NCI-H2029 (cell line): ENCODE measurements at places on chromosomes 5 and 9.

- peak; percentile 23 for DNase-seq
Observed at GRCh38 chr5:135130261-135131215, 96.5 kb upstream of the PITX1 start.

DNA sequence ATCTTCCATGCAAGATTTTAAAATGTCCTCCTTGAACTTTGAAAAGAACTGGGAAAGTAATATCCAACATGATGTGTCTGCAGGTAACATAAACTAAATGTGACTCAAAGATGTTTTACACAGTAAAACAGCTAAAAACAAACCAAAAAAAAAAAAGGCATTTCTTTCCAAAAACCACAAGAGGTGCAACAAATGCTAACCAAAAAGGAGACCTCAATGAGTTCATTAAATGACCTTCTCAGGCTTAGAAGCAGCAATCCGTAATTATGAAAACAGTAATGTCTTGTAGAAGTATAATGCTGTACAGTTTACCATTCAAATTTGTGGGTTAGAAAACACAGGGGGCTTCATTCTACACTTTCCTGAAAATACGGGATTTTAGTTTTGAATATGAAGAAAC is 2.5 kb downstream of the RNF145 start:
- no peak for DNase-seq

DNA sequence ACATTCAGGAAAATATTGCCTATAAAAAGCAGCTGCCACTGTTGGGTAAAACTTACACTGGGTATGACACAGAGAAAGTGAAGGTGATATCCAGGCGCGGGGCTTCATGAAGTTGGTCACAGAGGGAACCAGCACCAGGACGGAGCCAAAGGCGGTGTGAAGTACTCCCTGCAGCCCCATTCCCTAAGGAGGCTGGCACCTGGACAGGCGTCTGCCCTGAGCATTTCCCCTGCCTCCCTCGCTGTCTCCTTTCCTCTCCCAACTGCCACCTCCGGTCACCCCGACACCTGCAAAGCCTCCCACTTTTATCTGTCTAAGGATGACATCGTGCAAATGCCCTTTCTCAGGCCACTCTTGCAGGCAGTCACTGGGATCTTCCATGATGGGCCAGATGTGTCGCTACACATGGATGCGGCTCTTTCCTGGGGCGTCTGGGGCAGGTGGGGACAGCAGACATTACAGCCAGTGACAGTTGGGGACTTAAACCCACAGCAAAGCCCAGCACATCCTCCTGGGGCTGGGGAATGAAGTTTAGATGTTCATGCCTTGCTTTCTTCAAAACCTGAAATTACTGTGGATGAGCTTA is 367.7 kb upstream of the IRX4 start:
- DNase-seq: no peak

DNA sequence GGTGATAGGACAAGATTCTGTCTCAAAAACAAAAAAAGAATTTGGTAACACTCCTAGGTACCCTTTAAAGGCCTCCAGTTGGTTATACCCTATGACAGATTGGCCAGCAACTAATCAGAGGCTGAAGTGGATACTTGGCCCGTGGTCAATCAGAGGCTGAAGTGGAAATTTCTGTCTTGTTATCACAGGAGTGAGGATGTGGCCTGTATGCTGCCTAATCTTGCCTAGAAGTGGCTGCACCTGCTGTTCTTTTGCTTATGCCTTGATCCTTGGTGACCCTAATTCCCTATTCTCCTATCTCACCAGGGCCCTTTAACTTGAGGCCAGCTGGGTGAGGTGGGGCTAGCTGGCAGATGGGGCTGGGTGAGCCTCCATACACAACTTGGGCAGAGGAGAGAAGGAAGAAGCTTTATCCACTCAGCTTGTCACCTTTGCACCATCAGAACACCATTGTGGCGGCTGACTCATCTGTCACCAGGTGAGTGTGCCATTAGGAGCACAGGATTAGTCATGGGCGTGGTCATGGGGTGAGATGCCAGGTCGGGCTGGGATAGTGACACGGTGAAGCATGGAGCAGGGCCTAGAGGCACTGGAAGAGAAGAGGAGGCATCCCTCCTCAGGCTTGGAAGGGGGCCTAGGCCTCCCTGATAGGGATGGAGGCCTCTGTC is 41.5 kb downstream of the SAR1B start:
- DNase-seq: peak; percentile 2

DNA sequence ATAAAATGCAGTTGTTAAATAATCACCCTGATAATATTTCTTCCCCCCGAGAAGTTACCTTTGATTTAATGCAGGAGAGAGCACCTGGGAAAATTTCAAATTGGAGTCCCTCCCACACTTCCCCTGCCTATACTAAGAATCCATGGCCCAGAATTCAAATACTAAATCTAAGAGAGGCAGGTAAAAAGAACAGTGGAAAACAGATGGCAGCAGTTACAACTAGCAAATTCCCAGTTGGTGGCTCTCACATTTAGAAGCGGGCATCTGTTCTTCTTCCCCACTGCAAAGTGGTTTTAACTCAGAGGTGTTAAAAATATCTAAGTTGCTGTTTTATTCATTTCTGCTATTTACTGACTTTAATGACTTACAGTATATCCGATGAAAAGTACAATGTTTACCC is 210.4 kb upstream of the ELAVL2 start:
- DNase-seq: no peak

GRCh38 chr5:37565062-37565670 is 186.0 kb downstream of the WDR70 start:
- no peak for DNase-seq

DNA sequence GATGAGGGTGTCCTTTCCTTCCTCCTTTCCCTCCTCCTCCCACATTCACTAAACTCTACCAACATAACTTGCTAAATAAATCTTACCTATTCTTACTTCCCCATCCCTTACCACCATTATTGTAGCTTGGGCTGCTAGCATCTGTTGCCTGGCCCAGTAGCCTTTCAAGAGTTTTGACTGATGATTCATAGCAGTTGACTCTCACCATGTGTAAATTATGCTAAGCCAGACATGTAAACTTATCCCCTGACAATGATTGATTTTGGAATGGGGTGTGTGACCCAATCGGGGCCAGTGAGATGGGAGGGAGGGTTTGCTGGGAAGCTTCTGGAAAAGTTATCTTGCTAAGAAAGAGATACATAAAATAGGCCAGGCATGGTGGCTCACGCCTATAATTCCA is 161.8 kb upstream of the SPRY4 start:
- no peak for DNase-seq

- no peak for DNase-seq
Observed at GRCh38 chr5:150600616-150601490, 39.6 kb upstream of the SYNPO start.

GRCh38 chr5:60354311-60354710 is 345.7 kb downstream of the DEPDC1B start:
- peak; percentile 15 for DNase-seq

DNA sequence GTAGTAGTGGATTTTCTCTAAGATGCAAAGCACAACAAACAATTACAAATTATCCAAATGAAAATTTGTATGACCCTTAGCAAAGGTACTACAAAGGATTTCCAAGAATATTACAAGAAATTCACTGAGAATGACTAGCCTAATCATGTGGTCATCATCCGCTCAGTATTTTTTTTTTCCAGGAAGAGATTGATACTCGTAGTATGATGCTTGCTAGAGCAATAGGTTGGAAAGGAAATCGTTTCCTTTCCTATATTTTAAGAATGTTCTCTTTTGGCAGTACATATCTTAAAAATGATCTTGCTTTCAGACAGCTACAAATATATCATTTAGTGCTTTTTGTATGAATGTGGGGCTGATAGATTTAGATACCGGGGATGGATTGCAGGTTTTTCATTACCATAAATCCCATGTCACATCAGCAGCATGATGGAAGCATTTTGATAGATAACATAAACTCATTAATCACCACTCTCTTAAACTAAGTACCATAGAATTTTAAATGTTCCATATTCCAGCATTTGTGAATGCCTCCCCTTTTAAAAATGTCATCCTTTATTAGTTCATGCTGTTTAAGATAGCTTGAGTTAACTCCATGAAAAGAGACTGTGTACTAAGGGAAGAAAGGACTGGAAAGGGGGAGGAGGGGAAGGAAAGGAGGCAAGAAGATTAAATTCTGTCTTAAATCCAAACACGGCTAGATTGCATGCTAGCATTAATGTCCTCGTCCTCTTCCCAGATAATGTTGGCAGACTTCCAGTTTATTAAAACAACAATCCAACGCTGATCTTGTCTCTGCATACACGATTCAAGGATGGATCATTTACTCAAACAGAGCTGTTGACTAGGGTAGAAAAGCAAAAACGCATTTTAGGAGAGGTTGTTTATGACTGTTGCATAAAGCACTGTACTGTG is 311.7 kb upstream of the ZNF608 start:
- peak; percentile 61 for DNase-seq

DNA sequence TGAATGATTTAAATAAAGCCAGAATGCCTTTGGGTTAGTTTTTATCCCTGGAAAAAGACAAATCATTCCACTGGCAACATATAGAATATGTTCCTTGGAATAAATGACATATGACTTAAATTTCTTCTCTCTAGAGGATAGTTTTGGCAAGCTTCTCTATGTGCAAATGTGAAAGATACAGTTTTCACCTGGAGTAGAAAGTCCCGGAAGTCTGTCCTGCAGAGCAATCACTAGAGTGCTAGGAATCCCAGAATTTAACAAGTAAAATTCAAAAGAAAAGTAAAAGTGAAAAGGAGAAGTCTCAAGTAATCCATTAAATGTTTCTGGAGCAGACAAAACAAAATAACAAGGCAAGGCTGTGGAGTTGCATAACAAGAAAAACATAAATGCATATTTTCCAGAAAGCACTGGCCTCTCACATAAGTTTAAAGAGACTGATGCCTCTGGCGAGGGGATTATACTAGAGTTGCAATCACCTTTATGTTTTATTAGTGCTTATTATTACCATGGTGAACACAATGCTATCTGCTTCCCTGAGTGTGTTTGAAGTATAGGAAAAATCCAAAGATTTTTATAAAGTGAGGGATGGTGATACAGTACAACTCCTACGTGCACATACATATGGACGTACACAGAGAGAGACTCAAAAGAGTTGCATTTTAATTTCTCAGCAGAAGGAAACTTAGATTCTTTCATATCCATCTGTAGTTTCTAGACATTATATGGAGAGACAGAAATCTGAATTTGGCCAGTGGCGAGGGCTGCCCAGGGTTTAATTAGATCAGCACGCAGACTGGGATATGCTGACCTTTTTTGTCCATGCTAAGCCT is 188.3 kb upstream of the ANKRD55 start:
- DNase-seq: no peak

DNA sequence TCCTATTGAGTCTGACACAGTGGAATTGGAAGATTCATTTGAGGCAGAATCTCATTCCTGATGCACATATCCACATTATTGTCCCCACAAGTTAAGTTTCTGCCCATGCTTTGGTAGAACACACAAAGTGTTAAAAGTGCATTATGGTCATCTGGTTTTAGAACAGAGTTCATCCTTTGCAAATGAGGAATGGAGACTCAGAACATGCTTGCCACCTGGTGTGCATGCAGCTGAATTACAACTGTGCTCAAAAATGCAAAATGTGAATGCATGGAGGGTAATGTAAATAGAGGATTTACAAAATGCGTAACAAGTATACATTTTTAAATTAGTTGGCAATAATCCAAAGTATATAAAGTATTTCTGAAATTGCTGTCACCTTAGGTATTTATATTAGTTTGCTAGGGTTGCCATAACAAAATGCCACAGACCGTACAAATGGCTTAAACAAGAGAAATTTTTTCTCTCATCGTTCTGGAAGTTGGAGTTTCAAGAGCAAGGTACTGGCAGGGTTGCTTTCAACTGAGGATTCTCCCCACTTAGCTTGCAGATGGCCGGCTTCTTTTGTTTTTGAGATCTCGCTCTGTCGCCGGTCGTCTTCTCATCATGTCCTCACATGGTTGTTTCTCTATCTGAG is 671.1 kb downstream of the TAF11L14 start:
- no peak for DNase-seq

DNA sequence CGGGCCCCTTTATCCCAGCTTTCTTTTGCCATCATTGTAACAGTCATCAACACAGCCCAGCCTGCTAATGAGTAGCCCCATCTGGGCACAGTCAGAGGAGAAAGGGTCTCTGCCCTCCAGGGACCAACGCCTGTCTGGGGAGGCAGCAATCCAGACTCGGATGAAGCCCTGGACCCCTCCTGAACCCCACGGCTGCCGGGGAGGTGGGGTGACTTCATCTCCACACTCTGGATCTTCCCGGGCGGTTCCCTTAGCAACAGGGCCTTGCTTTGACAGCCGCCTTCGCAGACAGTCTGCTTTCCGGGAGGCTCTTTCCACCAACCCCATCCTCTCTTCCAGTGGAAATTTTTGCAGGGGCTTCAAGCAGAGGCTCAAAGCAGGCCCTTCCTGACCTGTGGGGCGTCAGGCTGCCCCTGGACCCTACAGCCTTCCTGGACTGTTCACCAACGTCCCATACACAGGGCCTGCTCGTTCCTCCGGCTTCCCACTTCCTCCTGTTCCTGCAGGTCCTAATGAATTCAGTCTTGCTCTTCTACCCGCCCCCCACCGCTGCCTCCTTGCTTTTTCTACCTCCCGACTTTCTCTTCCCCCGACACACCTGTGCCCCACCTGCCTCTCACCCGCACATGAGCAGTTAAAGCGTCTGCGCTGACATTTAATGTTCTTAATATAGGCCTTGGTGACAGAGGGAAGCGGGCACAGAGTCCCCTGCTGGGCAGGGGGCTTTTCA is 161.7 kb upstream of the MVB12B start:
- no peak for DNase-seq

- DNase-seq: no peak
Observed at GRCh38 chr9:137042751-137043727, 2.9 kb downstream of the NPDC1 start.

GRCh38 chr9:1871626-1872419 is 143.3 kb upstream of the SMARCA2 start:
- DNase-seq: peak; percentile 60

- no peak for DNase-seq
Observed at GRCh38 chr9:134915046-134915985, 2.4 kb downstream of the FCN1 start.

- no peak for DNase-seq
Observed at GRCh38 chr5:139340051-139340450, 1.6 kb upstream of the PAIP2 start.

GRCh38 chr5:150126199-150126920 is 29.3 kb downstream of the PDGFRB start:
- no peak for DNase-seq

DNA sequence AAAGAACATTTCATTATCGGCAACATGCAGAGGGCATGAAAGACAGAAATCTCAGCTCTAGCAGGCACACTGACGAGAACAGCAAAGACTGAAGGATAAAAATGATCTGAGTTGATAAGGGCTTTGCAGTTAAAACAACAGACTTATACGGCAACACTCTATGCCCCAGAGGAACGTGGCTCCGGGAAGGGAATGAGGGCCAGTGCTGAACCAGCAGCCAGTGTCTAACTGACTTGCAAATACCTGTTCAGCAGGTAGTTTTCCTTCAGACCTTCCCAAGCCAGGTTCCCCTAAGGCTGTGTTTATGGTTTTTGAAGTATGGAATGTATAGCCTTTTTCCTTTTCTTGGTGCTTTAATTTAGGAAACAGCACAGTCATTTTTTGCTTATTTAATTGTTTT is 121.3 kb upstream of the CDH18 start:
- no peak for DNase-seq

DNA sequence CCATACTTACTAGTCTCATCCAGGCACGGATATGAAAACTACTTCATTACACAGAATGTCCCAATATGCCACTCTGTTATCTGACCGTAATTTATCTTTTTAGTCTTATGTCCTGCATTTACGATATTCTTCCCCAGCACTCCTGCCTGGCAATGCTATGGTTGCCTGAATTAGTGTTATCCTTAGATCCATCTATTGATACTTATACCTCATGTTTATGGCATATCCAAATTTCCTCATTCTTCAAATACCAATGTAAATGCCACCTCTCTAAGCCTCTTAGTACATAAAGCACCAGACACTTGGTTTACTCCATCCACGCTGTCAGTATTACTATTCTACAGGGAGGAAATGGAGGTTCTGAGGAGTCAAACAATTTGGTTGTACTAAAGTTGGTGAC is 507.8 kb upstream of the NMUR2 start:
- no peak for DNase-seq
